ENCODE measurements at places on chromosomes 11 and 22.

GRCh38 chr11:34181251-34181650, 75.8 kb downstream of the NAT10 start:
- DNase-seq: no peak

DNA sequence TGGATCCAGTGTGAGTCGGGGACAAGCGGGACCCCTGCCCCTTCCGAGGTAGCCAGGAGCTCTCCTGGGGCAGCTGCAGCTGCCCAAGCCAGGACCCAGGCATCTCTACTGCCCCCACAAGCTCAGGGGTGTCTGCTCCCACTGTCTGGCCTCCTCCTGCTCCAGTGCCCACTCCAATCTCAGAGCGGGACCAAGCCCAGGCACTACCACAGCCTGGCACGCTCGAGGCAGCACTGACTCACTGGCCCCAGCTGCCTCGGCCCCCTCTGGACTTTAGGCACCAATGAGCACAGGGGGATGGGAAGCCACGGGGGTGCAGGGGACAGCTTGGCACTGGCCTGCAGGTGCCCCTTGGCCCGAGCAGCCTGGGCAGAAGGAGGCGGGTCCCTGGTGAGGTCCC, 8.2 kb downstream of the IL2RB start:
- no peak for DNase-seq

- DNase-seq: no peak
These were observed 99.6 kb upstream of the RTL6 start for GRCh38 chr22:44597616-44598015.

DNA sequence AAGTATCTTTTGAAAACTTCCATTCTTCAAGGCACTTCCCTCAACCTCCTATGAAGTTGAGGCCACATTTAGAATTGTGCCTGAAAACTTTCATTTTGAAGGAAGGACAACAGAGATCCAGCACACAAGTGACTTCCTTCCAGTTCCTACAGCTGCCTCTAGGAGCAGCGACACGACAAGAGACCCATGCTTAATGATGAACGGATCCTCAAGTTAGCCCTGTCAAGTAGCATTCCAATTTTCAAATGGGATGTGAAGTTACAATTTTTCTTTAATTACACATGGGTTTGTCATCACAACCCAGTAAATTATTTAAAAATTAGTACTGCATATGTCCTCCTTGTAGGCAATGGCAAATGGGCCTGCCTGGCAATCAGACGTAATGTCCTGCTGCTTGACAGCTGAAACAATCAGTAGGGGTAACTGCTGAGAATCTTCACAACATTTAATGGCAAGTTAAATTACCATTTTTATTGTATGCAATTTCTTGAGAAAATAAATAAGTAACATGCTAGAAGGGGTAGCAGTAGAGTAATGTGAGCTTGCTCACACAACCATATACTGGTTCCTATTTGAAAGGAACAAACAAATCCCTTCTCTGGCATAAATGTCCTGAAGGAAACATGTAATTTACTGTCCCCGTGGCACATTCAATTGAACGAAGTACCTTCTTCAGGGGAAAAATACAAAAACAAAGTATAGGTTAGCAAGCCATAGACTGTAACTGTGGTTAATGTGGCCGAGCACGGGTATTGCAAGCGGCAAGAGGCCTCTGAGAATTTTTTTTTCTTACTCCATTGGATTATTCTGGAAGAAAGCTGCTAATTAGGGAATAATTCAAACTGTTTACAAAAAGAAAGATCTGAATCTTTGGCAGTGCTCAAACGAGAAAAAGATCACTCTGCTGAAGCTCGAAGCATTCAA, 288.3 kb downstream of the CADM1 start:
- DNase-seq: no peak

- DNase-seq: no peak
These were observed 1.5 kb downstream of the ZP1 start for GRCh38 chr11:60868682-60869450.

GRCh38 chr22:49021926-49022815, 805.5 kb downstream of the BRD1 start:
- no peak for DNase-seq

DNA sequence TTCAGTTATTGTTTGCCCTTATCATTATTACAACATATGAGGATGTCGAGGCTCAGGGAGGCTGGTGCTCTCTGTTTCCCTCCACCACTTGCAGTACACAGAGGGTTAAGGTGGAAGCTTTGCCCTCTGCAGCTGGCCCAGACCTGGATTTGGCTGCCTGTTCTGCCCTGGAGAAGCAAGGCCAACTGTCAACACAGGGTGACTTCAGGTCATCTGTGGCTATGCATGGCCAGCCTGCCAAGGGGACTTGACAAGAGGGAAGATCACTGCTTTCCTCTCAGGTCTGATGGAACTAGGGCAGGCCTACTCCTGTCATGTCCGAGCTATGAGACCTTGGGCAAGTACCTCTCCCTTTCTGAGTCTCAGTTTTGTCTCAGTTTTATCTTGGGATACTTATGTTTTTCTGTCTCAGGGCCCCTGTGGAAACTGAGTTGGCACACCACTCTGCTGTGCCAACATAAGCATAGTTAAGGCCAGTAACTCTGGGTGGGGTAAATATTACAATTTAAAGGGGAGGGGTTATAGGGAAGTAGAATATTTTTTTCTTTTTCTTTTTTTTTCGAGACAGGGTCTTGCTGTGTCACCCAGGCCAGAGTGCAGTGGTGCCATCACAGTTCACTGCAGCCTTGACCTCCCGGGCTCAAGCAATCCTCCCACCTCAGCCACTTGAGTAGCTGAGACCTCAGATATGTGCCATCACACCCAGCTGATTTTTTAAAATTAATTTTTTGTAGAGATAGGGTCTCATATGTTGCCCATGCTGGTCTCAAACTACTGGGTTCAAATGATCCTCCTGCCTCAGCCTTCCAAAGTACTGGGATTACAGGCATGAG, 2.4 kb upstream of the THRSP start:
- DNase-seq: no peak

DNA sequence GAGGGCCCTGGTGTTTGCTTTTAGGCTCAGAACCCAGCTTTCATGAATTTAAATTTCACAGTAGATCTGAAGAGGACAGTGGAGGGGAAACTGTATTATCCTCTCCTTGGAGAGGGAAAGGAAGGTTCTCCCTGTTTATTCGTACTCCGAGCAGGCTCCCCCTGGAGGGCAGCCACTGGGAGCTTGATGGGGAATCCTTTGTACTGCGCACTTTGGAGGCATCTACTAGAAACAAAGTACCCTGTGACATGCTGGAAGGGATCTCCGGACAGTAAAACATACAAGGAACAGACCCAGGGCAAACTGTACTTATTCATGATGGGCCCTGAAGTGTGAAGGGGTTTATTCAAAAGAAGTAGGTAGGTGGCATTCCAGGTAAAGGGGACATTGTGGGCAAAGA, 27.2 kb downstream of the NAV2 start:
- DNase-seq: no peak

DNA sequence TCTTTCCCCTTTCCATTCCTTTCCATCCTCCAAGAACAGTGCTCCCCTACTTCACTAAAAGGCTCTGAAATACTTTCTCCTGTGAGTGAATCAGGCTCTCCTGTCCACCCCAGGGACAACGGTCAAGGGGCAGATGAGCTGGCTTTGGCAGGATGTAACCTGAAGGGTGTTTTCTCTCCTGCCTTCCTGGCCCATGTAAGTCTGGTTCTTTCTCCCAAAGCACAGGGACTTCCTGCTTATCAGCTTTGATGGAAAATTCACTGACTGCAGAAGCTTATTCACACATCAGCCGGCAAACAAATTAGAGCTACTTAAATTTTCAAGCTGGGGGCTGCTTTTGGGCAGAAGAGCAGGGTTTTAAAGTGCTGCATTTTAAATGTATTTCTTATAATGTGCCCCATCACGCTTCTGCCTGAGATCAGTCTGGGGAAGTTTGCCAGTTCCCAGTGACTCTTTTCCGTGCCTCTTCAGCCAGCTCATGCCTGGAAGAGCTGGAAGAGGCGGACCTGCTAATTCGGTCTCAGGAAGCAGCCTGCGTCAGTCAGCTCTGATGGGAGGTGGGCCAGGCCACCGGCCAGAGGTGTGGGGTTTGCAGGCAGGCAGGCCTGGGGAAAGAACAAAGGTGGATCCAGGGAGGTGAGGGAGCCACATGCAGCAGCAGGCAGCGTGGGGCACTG, 140.4 kb upstream of the TBCEL start:
- DNase-seq: no peak

- no peak for DNase-seq
These were observed 247.0 kb upstream of the CCDC90B start for GRCh38 chr11:83533166-83533565.

- DNase-seq: no peak
These were observed 75.4 kb downstream of the AASDHPPT start for GRCh38 chr11:106152824-106153223.

GRCh38 chr11:35041070-35041554, 97.9 kb upstream of the CD44 start:
- no peak for DNase-seq

GRCh38 chr11:68750195-68751003, 921 bp downstream of the TESMIN start:
- DNase-seq: peak; percentile 7

DNA sequence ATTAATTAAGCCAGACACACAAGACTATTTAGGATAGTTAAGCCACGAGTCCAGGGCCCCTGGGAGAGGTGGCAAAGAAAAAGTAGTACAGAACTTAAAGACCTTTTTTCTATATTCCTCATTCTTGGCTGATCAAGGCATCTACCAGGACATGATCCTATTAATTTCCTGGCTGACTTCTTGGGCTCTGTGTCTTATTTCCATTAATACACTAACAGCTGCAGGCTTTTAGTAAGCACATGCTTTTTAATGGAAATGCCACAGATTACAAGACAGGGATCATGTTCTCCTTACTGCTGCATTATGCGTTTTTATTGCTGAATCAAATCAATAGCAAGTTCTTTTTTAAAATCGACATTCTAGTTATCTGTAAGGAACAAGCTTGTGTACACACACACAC, 35.2 kb downstream of the BTG4 start:
- DNase-seq: no peak

GRCh38 chr11:76863196-76863777, 2.6 kb downstream of the ACER3 start:
- DNase-seq: no peak

DNA sequence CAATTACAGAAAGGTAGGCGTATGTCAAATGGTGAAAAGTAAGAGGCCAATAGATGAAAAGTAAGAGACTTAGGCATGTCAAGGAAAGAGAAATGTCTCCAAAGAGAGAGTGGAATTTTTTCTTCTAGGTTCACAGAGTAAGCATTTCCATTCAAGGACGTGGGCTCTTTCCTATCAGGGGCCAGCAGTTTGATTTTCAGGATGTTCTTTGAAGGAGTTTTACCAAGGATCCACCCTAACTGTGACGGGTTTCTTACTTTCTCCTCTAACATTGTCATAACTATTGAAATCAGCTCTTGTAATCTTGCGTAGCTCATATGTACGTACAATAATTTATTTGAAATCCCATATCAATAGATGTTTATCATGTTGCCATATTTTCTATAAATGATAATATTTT, 2112.2 kb upstream of the RAG2 start:
- no peak for DNase-seq

DNA sequence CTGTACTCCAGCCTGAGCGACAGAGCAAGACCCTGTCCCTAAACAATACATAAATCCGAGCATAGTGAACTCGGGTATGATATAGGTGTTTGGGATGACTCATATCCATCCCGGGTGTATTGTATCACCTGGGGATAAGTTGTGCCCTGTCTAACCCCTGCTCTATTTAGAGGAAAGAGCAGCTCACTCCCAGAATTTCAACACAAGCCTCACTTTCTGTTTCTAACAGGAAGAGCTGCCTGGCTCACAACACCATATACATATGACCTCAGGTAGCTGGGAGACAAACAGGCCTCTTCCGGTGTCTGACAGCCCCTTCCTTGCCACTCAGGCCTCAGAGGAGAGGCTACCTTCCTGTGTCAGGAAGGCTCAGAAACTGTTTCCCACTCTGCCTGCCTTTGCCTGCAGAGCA, 9.9 kb upstream of the MICALL1 start:
- peak; percentile 34 for DNase-seq

- DNase-seq: no peak
These were observed 70.8 kb upstream of the USP47 start for GRCh38 chr11:11770921-11771486.

- DNase-seq: peak; percentile 36
These were observed 38.8 kb downstream of the NUMA1 start for GRCh38 chr11:72041364-72042063.

GRCh38 chr11:95456714-95457491, 225.9 kb upstream of the SESN3 start:
- DNase-seq: no peak

DNA sequence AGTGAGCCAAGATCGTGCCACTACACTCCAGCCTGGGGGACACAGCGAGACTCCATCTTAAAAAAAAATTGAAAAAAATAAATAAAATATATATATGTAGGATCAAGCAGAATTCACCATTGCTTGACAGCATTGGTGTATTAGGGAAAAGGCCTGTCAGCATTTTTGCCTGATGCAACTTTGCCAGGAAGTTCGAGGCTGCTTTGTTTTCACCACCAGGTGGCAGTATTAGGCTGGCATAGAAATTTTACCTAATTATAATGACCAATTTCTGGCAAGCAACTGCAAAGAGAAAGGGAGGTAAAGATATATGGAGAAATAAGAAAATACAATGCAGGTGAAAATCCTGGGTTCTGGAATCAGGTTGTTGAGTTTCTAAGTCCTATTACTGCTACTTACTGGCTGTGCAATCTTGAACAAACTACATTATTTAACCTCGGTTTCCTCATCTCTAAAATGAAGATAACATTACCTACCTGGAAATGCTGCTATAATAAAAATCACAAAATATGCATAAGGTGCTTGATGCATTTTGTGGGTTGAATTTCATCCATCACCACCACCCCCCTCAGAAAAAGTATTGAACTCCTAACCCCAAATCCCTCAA, 24.7 kb downstream of the LAYN start:
- DNase-seq: peak; percentile 67

DNA sequence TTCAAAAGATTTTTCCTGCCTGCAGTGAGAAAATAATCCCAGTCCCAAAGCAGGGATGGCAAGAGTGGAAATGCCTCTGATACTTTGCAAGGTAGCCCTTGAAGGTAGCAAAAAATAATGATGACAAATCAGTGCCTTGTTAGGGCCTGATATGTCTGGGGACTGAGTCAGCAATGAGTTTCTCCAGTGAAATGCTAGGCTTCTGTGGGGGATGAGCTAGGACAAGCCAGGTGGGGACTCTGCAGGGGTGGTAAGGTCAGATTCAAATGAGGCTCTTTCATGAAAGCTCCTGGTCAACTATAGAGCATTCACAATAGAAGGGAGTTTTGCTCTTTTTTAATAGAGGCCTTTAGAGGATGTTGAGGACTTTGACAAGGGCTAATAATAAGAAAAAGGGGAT, 77.7 kb downstream of the ME3 start:
- DNase-seq: no peak

DNA sequence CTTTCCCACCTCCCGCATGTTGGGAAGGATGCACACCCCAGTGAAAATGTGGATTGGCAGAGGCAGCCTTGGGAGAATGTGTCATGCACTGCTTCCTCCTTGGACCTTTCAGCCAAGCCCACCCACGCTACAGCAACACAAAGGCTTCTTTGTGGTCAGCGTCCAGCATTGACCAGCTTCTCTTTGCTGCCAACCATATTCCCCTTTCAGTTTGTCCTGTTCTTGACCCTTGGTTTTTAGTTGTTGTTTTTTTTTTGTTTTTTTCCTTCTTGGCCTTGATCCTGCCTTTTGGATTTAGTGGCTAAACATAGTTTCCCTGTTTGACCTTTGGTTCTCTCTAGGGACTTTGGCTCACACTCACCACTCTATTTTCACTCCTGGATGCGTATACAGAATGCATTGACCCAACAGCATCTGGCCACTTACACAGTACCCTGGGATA, 573.6 kb downstream of the INSC start:
- no peak for DNase-seq

- no peak for DNase-seq
These were observed 9.5 kb downstream of the SLC16A8 start for GRCh38 chr22:38074181-38075104.
